ENCODE measurements at places on chromosomes 11 and 22.

DNA sequence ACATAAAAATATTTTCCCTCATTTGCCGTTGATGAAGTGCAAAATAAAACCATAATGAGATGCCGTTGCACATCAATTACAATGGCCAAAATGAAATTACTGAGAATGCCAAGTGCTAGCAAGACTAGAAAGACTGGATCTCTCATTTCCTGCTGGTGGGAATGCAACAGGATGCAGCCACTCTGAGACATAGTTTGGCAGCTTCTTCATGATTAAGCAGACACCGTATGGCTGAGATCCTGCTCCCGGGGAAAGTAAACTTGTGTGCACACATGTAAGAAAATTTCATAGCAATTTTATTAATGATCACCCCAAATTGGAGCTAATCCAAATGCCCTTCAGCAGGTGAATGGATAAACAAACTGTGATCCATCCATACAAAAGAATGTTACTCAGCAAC lies 1013.2 kb downstream of the TBC1D22A start:
- DNase-seq = no peak

GRCh38 chr11:78398715-78399114 lies 18.9 kb downstream of the GAB2 start:
- no peak for DNase-seq

GRCh38 chr11:72439455-72439854 lies 5.1 kb upstream of the CLPB start:
- no peak for DNase-seq

- no peak for DNase-seq
Observed at GRCh38 chr11:116502641-116503061, 270.1 kb downstream of the BUD13 start.

Measured in activated naive CD8-positive, alpha-beta T cell treated with anti-CD3 and anti-CD28 coated beads, Interleukin-2, amount 50 U/mL, for 16 hours (primary cell).